Endothelial cell of umbilical vein (primary cell): ENCODE measurements at places on chromosomes 12 and 14.
A peak's percentile ranks its signal among the peaks of the same experiment; 100 is the strongest.

GRCh38 chr14:73220061-73220460 is 17.2 kb upstream of the PAPLN start:
- DNase-seq, result no peak

DNA sequence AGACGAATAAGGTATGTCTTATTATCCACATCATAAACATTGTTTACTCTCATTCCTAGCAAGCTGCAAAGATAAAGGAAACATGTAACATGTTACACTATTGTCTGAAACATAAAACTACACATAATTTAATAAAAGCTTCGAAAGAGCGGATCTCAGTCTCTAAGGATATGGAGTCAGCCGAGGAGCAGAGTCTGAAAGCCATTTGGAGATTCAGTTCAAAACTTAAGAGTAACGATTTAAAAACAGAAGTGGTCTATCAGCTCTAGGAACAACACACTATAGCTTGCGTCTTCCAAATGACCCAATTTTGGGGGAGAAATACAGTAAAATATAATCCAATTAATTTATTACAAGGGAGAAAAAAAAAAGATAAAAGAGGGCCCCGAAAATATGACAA is 775 bp downstream of the NEMF start:
- no peak for DNase-seq

DNA sequence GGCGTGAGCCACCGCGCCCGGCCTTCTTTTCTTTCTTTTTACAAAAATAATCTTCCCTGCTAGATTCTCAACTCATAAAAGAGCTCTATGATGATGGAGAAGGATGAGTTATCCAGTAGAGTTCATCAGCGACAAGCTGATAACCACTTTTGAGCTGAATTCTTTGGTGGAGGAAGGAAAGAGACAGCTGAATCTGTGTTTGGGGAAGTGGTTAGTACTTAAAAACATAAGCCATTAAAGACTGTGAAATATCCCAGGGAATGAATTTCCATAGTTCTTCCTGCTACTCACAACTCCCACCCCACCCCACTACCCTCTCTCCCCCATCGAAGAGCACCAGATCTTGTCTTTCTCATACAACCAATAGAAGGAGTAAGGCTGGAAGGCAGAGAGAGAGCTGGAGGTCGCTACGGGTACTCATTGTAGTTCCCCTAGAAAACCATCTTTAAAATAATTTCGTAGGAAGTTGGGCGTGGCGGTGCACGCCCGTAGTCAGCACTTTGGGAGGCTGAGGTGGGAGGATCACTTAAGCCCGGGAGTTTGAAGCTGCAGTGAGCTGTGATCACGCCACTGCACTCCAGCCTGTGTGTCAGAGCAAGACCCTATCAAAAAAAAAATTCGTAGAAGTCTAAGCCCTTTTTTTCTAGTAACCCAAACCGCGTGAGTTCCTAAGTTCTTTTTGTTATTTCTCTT is 647 bp upstream of the ESPL1 start:
- DNase-seq, result no peak

- DNase-seq, result no peak
Observed at GRCh38 chr14:36931791-36932190, 240.6 kb downstream of the SLC25A21 start.

DNA sequence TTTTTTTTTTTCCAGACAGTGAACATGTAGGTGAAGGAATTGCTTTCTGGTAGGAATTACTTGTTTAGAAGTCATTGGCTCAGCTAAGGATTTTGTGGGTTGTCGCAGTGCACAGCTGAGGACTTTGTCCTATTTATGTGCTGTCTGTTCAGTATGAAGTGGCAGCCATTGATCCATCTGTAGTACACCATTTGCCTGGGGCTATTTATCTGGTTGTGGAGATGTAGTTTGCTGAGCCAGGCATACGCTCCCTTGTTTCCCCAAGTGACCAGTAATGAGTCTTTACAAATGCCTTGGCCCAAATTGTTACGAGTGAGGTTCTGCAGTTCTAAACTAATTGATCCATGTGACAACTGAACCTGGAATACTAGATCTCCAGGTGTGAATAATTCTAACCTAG is 140.1 kb downstream of the NRXN3 start:
- no peak for DNase-seq

DNA sequence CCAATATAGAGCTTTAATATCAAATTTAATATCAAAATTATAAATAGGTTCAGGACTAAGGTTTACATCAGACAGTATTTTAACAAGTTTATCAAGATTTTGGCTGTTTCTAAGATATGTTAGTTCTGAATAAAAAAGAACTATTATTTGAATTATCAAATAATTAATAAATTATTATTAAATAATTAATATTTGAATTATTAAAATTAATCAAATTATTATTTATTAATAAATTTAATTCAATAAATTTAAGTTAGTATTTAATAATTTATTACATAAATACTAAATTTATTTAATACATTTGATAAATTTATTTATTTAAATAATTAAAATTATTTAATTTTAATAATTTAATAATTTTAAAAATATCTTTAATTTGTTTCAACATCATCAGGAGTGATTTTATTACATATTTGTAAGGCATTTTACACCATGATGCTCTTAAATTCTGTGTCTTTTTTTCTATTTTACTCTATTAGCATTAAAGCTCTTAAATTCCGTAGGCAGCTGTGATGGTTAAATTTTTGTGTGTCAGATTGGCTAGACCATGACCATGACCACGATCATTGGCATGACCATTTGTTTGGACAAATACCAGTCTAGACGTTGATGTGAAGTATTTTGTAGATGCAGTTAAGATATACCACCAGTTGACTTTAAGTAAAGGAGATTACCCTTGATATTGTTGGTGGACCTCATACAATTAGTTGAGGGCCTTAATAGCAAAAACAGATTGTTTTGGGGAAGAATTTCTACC is 82.6 kb downstream of the BBS10 start:
- DNase-seq, result peak; percentile 13

GRCh38 chr12:116194935-116195431 is 82.5 kb downstream of the MED13L start:
- DNase-seq, result no peak

- DNase-seq, result no peak
Observed at GRCh38 chr14:68968051-68968450, 11.1 kb downstream of the ACTN1 start.

DNA sequence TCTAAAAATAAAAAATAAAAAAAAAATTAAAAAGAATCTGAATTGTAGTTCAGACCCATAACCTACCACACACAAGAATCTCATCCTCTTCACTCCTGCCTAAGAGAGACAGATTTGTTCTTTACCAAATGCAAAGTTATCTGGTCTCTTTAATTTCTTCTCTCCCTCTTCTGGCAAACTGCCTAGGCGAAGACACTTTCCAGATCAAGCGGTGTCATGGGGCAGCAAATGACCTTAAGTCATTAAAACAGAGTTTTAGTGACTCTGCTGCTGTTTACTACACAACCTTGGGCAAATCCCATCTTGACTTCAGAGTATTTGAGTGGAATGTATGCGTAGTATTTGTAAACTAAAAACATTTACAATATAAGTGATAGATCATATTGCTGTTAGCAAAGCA is 60.9 kb upstream of the NID2 start:
- no peak for DNase-seq

- no peak for DNase-seq
Observed at GRCh38 chr14:85129921-85130320, 400.0 kb upstream of the FLRT2 start.

GRCh38 chr12:94078138-94078723 is 70.1 kb upstream of the PLXNC1 start:
- DNase-seq, result no peak

DNA sequence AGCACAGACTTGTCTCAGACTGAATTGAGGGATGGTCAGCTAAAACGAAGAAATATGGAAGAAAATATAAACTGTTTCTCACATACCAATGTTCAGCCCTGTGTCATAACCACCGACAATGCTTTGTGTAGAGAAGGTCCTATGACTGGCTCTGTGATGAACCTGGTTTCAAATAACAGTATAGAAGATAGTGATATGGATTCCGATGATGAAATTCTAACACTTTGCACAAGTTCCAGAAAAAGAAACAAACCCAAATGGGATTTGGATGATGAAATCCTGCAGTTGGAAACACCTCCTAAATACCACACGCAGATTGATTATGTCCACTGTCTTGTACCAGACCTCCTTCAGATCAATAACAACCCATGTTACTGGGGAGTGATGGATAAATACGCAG is 7.9 kb upstream of the MAPK1IP1L start:
- no peak for DNase-seq
